Skin of body (tissue), 3 donors: ENCODE measurements at places on chromosomes 3 and 15. TPM values are rescaled to one million over a fixed set of nuclear protein-coding genes. Genes with fewer than 3 reads are reported as not detected.

Gene HIGD2B
- total RNA-seq: not detected

Gene TMIE
- 0.30 TPM for total RNA-seq

Gene PDIA5
- 17.9 TPM for total RNA-seq

Gene SLC24A5
- 3.6 TPM for total RNA-seq

Gene TM4SF4
- not detected for total RNA-seq

Gene SLC49A4
- 13.2 TPM for total RNA-seq

Gene MYRIP
- 0.99 TPM for total RNA-seq

Gene RPL39L
- total RNA-seq: 15.0 TPM

Gene KLHL6
- total RNA-seq: 3.1 TPM

Gene ALDH1A2
- total RNA-seq: 3.9 TPM
